ENCODE measurements at places on chromosomes 3 and 15. TPM values are rescaled to one million over a fixed set of nuclear protein-coding genes. Genes with fewer than 3 reads are reported as not detected.

DNA sequence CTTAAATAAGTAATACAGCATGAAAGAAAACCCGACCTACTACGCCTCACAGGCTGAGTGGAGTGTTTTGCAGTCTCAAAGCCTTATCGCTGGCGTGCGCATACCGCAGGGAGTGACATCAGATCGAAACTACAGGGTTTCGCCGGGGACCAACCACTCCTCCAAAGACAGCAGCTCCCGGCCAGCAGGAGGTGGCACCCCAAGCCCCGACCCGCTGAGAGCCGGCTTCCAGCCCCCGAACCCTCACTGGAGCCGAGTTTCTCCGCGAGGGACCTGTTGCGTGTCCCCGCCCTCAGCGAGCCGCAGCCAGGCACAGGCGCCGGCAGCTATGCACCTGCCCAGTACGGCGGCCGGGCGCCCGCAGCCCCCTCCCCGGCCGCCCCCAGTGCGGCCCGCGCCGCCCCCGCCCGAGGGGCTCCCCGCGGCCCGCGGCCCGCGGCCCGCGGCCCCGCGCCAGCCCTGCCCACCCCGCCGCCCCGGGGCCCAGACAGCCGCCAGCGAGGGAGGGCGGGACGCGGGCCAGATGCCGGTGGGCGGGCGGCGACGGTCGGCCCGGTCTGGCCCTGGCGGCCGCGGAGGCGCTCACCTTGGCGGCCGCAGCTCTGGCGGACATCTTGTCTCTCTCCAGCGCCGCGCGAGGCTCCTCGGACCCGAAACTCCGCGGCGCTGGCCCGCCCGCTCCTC is 710 bp downstream of the TJP1 start:
- peaks cover 40% of the 10 kb centered on the region for H3K4me1 ChIP-seq
- peaks cover 12% of the 10 kb centered on the region for H3K36me3 ChIP-seq
- H3K27ac ChIP-seq: peak overlapping the region; percentile 98
- DNase-seq: peak; percentile 75
- peak overlapping the region; percentile 97 for H3K4me3 ChIP-seq
- H3K27me3 ChIP-seq: peaks cover 17% of the 10 kb centered on the region

DNA sequence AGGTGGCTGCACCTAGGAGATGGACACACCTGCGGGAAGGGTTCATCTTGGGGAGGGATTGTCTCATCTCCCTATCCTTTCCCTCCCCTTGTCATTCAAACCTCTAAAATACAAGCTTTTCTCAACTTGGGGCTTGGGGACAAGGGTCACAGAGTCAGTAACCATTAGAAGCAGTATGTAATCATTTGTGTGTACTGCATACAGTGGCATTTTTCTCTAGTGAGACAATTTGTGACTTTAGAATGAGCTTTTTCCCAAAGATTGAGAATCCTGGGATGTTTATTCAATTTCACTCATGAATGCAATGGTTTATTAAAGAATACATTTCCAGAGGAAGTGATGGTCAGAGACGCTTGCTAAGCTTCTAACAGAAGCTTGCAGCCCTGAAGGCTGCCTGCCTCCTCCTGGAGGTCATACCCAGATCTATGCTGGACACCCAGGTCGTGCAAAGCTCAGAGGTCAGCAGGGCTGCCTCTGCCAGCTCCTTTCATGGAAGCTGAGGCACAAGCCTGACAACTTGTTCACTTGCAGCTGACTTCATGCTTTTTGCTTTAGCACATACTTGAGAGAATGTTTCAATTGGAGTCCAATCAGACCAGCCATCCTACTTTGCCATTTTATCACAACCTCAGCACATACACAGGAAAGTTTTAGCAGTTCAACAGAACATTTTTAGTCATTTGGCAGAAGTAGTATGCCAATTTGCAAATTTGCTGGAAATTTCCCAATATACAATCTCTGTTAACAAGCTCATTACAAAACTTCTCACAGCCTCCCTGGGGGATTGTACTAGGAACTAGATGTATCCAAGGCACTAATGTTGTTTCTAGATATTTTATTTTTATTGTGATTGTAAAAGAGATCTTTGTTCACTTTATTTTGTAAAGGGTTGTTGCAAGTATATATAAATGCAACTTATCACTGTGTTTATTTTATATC is 25.6 kb upstream of the ALDH1L1 start:
- H3K36me3 ChIP-seq: no peaks in the 10 kb centered on the region
- H3K4me3 ChIP-seq: no peak overlapping the region
- no peak overlapping the region for H3K27ac ChIP-seq
- peaks cover 2% of the 10 kb centered on the region for H3K27me3 ChIP-seq

DNA sequence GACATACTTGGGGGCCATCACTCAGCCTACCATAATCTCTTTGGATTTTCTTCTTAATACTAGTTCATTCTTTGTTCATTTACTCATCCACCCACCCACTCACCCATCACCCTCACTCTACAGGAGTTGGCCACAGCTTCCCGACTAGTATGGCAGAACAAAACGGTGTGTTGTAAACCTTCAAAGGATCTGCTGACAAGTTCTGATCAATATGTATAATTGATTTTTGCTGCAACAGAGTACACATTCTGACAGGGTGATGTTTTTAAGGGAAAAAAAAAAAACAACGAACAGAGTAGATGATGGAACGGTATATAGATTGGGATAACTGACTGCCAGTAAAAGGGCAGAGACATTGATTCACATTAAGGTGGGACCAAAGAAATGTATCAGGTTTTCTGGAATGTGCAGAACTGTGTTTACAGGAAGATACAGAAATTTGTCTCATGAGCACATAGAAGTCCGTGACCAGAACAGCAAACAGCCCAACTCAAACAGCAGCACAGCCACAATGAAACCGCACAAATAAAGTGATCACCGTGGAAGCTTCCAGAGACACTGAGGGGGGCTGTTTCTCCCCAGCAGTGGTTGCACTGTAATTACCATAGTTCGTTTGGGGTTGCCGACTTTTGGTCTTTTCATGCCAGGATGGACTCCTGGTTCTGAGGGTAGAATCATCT is 931.9 kb downstream of the FHIT start:
- no peak overlapping the region for H3K4me3 ChIP-seq
- H3K36me3 ChIP-seq: no peaks in the 10 kb centered on the region
- no peak for DNase-seq
- no peaks in the 10 kb centered on the region for H3K27me3 ChIP-seq

- H3K4me3 ChIP-seq: no peak overlapping the region
- H3K36me3 ChIP-seq: peaks cover 38% of the 10 kb centered on the region
- peaks cover 18% of the 10 kb centered on the region for H3K27me3 ChIP-seq
- H3K27ac ChIP-seq: no peak overlapping the region
- peaks cover 62% of the 10 kb centered on the region for H3K4me1 ChIP-seq
Observed at GRCh38 chr3:134366928-134367811, 7.1 kb downstream of the AMOTL2 start.

- no peak overlapping the region for H3K4me3 ChIP-seq
- H3K36me3 ChIP-seq: peaks cover 7% of the 10 kb centered on the region
- peaks cover 35% of the 10 kb centered on the region for H3K4me1 ChIP-seq
- peaks cover 2% of the 10 kb centered on the region for H3K27me3 ChIP-seq
- DNase-seq: no peak
Observed at GRCh38 chr15:73114064-73114463, 61.8 kb downstream of the NEO1 start.

DNA sequence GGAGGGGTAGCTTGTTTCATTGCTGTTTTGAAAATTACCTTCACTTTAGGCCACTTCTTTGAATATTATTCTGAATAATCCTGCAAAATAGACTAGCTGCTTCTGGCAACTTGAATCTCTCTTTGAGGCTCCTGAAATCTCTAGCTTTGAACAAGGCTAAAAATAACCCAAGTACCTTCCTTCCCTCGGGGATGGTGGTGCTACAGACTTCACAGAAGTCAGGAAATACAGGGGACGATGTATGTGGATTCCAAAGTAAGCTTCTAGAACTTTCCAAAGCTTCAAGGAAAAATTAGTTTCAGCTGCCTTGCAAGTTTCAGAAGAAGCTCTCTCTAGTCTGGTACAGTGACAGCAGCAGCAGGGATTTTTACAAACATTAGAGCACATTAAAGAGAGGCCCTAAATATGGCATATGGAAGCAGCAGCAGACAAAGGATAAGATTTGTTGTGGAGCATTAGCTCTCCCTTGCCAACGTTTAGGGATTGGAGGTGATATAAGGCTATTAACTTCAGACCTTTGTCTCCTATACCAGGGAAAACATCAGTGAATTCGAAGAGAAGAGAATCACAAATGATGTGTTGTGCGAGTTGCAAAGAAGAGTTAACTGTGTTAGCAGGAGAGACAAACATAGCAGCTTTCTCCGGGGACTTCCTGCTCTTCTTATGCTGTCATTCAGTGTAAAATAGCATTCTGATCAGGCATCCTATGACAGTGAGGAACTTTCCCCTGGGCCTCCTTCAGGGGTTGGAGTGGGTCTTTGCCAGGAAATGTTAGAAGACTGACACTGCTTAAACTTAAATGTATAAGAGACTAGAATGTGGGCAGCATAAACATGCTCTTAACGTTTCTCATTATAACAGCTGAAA is 783.0 kb upstream of the ARPP21 start:
- no peaks in the 10 kb centered on the region for H3K36me3 ChIP-seq
- H3K27me3 ChIP-seq: no peaks in the 10 kb centered on the region
- no peak overlapping the region for H3K4me3 ChIP-seq
- H3K4me1 ChIP-seq: peaks cover 14% of the 10 kb centered on the region
- DNase-seq: peak; percentile 5

- peak overlapping the region; percentile 83 for H3K4me3 ChIP-seq
- H3K36me3 ChIP-seq: peaks cover 4% of the 10 kb centered on the region
- H3K27me3 ChIP-seq: peaks cover 8% of the 10 kb centered on the region
- no peak for DNase-seq
Observed at GRCh38 chr3:43106293-43106628, 382 bp upstream of the POMGNT2 start.

DNA sequence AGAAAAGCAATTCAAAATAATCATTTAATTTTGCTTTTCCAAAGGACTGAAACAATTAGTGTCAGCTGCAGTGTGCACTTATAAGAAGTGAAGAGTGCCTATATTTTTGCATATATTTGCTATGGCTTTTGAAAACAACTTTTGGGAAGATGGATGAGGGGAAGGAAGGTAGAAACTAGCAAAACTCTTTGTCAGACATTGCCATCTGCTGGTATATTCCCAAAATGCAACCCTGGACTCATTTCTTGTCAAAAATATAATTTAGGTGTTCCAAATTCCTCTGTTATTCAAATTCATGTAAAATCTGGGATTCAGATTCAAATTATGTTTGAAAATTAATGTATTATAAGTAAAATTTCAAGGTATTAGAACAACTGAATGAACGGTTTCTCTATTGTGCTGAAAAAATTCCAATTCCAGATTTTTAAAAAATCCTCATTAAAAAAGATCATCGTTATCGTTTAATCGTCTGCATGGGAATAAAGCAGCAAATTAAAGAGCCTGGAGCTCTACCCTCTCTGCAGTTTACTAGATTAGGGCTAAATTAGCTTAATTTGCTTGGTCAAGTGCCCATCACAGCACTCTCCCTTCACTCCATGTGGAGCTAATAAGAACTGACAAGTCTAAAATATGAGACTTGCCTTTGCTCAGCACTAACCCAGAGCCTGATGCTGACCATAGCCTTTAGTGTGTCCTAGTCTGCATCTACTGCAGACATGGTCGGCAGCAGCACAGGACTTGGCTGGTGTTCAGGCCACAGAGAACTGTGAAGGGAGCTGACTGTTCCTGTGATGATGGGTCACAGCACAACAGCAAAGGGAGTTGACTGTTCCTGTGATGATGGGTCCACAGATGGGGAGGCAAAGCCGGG is 67.9 kb upstream of the MITF start:
- no peaks in the 10 kb centered on the region for H3K4me1 ChIP-seq
- DNase-seq: peak; percentile 55
- H3K27me3 ChIP-seq: no peaks in the 10 kb centered on the region
- no peak overlapping the region for H3K27ac ChIP-seq

- peaks cover 9% of the 10 kb centered on the region for H3K27me3 ChIP-seq
- peaks cover 22% of the 10 kb centered on the region for H3K4me1 ChIP-seq
- no peak overlapping the region for H3K27ac ChIP-seq
- H3K36me3 ChIP-seq: no peaks in the 10 kb centered on the region
Observed at GRCh38 chr3:126781406-126781805, 77.4 kb downstream of the CHCHD6 start.

DNA sequence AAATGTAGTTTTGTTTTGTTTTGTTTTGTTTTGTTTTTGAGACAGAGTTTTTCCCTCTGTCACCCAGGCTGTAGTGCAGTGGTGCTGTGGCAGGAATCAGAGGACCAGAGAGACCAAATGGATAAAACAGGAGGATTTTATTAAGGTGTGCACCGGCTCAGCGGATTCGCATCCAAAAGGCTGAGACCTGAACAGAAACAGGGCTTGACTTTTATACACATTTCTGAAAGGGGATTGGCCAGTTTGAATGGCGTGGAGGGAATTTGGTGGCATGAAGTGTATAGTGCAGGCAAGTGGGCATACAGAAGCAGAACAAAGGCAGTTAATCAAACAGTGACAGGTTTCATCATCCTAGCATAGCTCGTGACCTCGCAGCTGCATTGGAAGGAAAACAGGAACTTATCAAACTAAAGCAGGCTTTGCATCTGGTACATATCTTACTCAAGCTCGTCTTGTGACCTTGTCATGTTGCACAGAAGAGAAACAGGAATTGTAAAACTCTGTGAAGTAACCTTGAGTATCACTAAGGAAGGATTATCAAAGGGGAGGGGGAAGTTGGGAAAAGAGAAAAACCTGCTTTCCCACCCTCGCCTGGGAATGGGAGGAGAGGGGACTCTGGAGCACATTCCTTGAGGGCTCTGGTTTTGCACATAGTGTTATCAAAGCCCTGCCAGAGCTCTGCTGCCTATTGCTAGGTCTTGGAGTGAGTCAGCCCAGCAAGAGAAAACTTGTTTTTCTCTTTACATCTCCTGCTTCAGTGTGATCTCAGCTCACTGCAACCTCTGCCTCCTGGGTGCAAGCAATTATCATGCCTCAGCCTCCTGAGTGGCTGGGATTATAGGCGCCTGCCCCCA is 38.5 kb downstream of the C3orf62 start:
- peaks cover 4% of the 10 kb centered on the region for H3K36me3 ChIP-seq
- peak overlapping the region; percentile 26 for H3K4me3 ChIP-seq
- no peak for DNase-seq

DNA sequence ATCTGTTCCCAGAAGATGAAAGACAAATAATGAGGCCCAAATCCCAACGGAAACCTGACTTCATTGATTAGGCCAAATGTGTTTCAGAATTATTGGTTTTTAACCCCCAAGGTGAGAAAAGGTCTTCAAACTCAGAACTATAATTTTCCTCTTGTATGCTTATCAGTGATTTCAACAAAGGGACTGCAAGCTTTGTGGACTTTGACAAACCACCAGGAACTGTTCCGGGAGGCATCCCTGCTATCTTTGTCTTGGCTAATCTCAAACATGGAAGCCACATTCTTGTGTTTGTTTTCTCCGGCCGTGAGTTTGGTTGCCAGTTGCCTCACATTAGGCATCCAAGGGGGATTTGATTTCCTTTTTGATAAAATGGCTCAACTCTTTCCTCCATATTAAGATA is 19.5 kb downstream of the ARHGEF3 start:
- no peak overlapping the region for H3K27ac ChIP-seq
- no peak overlapping the region for H3K4me3 ChIP-seq
- H3K36me3 ChIP-seq: no peaks in the 10 kb centered on the region
- peaks cover 19% of the 10 kb centered on the region for H3K4me1 ChIP-seq
- H3K27me3 ChIP-seq: peaks cover 2% of the 10 kb centered on the region

GRCh38 chr3:13073326-13074005 is at the start of gene IQSEC1:
TSS of gene IQSEC1 (minus strand) at chr3:13073429. CDS start at chr3:13073014, 415 bp downstream.
- peaks cover 27% of the 10 kb centered on the region for H3K4me1 ChIP-seq
- H3K4me3 ChIP-seq: peak within 1 kb of the TSS; percentile 70
- H3K27ac ChIP-seq: no peak within 1 kb of the TSS
- H3K36me3 ChIP-seq: peaks cover 13% of the 10 kb centered on the region
- H3K27me3 ChIP-seq: peaks cover 20% of the 10 kb centered on the region

The ASB14 gene
- not detected for total RNA-seq

- peaks cover 8% of the 10 kb centered on the region for H3K36me3 ChIP-seq
- DNase-seq: no peak
- H3K27ac ChIP-seq: no peak overlapping the region
- no peak overlapping the region for H3K4me3 ChIP-seq
- H3K27me3 ChIP-seq: peaks cover 13% of the 10 kb centered on the region
- peaks cover 16% of the 10 kb centered on the region for H3K4me1 ChIP-seq
Observed at GRCh38 chr15:45156744-45157455, 27.1 kb downstream of the DUOX1 start.

Measured in endothelial cell (in vitro differentiated cells).